ENCODE measurements at places on chromosomes 2 and 18.

DNA sequence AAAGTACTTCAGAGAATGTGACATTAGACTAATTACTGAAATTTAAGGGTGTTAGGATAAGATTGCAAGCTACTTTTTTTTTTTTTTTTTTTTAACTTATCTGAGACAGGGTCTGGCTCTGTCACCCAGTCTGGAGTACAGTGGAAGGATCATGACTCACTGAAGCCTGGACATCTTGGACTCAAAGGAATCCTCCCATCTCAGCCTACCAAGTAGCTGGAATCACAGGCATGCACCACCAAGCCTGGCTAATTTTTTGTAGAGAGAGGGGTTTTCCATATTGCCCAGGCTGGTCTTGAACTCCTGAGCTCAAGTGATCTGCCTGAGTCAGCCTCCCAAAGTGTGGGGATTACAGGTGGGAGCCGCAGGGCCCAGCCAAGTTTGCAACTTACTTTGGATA is 1246.0 kb upstream of the ZEB2 start:
- no peak for DNase-seq

- no peak for DNase-seq
These were observed 5.5 kb downstream of the SYT4 start for GRCh38 chr18:43271593-43272432.

- no peak for DNase-seq
These were observed 174.9 kb downstream of the SEPTIN10 start for GRCh38 chr2:109438773-109439389.

DNA sequence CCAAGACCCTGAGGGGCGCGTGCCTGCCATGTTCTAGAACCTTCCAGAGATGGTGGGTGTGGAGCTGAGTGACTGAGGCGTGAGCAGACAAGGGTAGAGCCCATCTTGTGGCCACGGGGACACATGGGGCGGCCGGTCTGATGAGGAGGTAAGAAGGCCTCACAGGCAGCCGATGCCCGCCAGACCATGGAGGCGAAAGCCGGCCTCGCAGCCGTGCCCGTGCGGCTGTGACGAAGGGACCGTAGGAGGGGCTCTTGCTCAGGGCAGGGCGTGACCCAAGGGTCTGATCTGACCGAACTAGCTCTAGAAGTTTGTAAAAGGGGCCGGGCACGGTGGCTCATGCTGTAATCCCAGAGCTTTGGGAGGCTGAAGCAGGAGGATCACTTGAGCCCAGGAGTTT is 19.6 kb downstream of the D2HGDH start:
- no peak for DNase-seq

DNA sequence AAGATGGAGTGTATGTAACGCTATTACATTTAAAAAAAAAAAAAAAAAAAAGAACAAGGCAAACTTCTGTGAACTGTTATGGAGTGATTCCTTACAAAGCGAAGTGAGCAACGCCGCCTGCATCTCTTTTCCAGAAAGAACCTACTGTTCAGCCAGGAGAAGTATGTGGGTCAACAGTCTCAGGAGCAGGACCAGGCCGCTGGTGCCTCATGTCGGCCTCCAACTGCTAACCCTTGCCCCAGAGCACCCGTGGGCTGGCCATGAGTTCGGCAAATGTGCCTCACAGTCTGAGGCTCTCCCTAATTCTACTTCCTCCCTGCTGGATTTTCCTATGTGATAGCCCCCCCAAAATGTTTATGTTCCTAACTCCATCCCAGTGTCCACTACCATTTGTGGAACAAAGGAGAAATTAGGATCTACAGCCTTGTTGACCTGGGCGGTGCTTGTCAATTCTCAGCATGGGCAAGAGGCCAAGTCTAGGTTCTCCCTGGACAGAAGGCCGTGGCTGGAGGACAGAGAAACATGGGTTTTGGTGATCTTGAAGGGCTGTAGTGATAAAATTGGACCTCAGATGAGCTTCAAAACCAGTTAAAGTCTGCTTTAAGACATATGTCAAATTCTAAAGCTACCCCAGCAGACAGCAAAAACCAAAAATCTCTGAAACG is 15.9 kb downstream of the FAM168B start:
- DNase-seq: no peak

- DNase-seq: no peak
These were observed 9.5 kb upstream of the RPRM start for GRCh38 chr2:153488072-153488471.

DNA sequence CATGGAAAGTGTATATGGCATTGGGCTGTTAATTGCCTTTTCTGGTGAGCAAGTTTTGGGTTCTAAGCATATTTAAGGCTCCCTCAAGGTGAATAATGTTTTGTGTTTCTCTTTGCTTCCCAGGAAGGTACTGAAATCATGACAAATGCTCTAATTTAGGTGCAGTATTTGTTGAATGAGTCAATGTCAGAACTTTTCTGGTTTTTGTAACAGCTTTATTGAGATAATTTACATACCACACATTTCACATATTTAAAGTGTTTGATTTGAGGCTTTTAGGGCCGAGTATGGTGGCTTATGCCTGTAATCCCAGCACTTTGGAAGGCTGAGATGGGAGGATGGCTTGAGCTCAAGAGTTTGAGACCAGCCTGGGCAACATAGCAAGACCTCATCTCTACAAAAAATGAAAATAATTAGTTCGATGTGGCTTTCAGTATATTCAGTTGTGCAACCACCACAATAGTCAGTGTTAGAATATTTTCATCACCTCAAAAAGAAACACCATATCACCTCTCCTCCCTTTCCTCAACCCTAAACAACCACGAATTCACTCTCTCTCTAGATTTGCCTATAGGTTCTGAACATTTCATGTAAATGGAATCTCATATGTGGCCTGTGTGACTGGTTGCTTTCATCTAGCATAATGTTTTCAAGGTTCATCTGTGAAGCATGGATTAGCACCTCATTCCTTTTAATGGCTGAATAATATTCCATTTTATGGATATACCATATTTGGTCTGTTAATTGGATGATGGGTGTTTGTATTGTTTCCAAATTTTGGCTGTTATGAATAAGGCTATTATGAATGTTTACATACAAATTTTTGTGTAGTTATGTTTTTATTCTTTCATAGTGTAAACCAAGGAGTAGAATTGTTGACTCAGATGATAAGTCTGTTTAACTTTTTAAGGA is 54.9 kb downstream of the MGAT5 start:
- DNase-seq: no peak

- no peak for DNase-seq
These were observed 176.3 kb downstream of the ANKRD30B start for GRCh38 chr18:14924226-14924625.

- DNase-seq: no peak
These were observed 10.5 kb downstream of the SLC66A2 start for GRCh38 chr18:79940814-79941472.

DNA sequence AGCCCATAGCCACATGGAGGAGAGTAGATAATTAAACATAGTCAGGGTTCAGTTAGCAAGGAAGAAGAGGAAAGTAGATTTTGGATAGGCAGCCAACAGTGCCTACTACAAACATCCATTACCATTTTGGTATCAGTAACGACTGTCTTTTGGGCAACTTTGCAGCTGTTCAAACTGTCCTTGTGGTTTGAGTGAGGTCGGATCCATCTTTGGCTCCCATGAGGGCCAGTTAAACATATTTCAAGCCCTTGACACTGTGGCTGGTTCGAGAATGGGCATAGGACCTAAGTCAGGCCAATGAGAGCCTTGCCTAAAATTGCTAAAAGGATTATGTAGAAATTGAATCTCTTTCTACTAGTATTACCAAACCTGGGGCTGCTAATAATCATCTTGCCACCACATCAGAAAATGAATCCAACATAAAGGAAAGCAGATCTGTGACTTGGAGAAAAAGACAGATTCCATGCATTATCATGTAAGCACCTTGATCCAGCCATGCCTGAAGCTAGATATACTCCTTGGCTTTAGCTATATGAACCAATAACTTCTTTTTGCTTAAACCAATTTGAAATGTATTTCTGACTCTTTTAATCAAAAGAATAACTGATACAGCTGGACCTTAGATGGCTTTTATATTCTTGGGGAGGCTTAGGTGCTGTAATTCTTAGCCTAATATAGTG is 75.0 kb upstream of the STAM2 start:
- no peak for DNase-seq

DNA sequence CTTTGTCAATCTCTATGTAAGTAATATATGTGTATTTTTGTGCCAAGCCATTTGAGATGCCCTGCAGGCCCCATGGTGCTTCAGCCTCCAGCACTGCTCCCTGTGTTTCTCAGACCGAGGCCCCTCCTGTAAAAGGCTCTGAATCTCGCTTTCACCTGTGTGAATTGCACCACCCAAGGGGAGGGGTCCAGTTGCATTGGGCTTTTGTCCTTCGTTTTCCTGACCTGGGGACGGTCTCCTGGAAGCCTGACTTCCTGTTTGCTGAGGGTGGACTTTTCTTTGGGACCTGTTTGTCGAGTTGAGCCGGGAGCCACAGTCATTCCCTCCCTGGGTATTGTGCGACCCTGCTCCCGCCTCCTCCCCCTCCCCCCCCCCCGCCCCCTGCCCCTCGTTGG is 48.9 kb downstream of the AGAP1 start:
- DNase-seq: no peak

GRCh38 chr2:40405465-40405864 is 46.4 kb downstream of the SLC8A1 start:
- no peak for DNase-seq

DNA sequence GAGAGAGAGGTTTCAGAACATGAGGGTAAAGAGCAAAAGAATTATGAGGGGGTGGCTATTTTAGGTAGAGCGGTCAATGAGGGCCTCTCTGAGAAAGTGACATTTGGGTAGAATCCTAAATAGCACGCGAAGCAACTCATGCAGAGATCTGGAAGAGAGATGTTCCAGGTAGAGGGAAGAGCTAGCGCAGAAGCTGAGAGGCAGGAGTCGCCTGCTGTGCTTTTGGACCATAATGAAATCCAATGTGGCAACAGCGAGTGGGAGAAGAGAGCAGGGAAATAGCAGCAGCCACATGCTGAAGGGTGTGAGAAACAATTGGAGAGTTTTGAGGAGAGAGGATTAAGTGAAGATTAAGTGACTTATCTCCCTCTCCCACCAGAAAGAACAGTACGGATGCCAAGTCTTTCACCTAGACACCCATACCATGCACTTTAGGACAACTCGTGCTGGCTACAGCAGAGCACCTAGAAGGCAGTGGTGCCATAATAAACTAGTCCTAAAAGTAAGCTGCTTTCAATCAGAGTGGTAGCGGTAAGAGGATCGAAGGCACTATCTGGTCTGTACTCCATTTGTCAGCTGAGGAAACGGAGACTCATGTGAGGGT is 129.7 kb downstream of the LRP2 start:
- DNase-seq: no peak

GRCh38 chr2:165435611-165436010 is 33.9 kb upstream of the CSRNP3 start:
- no peak for DNase-seq

DNA sequence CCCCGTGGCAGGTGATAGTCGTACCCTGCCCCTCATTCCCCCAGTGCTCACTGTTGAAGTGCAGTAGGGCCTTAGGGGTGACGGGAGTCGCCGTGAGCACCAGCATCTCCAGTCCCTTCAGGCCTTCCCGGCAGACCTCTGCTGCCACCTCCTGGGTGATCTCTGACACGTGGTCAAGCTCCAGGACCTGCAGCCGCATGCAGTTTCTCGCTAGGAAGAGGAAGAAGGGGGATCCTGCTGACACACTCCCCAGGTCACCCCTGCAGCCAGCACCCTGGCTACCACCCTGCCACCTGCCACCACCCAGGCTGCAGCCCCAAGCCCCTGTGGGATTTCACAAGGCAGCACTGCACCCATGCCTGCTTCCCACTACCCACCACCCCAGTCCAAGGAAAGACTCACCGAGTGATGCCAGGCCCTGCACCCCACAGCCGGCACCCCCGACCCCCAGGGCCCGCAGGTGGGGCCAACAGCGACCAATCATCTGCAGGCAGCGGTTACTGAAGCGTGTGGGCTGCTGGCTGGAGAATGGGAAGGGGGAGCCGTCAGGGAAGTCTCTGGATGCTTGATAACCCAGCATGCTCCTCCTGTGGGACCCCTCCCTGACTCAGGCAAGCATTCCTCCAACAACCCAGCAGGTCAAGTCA is 23.8 kb downstream of the FBXO41 start:
- peak; percentile 16 for DNase-seq

DNA sequence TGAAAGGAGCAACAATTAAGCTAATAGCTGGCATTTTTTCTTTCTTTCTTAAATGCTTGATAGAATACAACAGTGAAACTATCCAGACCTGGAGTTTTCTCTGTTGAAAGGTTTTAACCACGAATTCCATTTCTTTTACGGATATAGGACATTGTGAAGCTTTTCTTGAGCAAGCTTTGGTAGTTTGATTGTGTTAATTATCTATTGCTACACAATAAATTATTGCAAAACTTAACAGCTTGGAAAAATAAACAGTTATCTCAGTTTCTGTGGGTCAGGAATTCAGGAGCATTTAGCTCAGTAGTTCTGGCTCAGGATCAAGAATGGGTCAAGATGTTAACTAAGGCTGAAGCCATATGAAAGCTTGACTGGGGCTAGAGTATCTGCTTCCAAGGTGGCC is 11.7 kb downstream of the PHOSPHO2 start:
- DNase-seq: no peak

- no peak for DNase-seq
These were observed 20.7 kb downstream of the ACVR2A start for GRCh38 chr2:147865560-147865959.

GRCh38 chr2:50102383-50102782 is 929.5 kb downstream of the NRXN1 start:
- no peak for DNase-seq

- DNase-seq: no peak
These were observed 415.2 kb downstream of the NBAS start for GRCh38 chr2:15145919-15146318.

- no peak for DNase-seq
These were observed 192.9 kb downstream of the NOL4 start for GRCh38 chr18:34031810-34032209.

DNA sequence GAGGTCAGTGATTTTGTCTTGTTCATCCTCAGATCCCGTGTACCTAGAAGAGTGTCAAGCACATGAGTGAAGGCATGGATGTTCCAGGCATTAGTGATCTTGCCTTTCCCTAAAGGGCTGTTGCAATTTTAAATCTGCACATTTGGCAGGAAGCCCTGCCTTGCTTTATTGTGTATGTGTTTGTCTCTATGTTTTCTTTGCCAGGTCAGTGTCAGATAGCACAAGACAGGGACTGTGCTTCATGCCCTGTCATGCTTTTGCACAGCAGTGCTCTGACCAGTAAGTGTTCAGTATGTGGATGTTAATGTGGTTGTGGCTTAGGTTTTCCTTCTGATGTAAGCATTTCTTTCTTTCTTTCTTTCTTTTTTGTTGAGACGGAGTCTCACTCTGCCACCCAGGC is 131.5 kb downstream of the RGPD3 start:
- no peak for DNase-seq
